ENCODE measurements at places on chromosomes 6 and 20. TPM values are rescaled to one million over a fixed set of nuclear protein-coding genes. Genes with fewer than 3 reads are reported as not detected.

Gene CCDC28A
- 12.9 TPM for total RNA-seq

Gene TRIM15
- 58.8 TPM for total RNA-seq

Gene BNIP5
- 11.4 TPM for total RNA-seq

DNA sequence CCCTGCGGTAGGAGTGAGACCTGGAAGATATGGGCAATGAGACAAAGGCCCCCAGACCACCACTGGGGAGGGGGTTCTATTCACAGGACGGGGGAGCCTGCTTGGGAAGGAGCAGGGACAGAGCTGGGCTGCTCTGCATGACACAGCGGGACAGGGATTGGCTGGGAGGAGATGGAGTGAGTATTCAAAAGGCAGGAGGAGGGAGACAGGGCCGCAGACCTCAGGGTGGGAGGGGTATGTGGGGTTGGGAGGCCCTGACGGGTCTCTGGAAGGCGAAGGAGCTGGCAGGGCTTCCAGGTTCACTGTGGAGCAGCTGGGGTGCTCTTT, 60.8 kb upstream of the RPS6KA2 start:
- no peak for DNase-seq

DNA sequence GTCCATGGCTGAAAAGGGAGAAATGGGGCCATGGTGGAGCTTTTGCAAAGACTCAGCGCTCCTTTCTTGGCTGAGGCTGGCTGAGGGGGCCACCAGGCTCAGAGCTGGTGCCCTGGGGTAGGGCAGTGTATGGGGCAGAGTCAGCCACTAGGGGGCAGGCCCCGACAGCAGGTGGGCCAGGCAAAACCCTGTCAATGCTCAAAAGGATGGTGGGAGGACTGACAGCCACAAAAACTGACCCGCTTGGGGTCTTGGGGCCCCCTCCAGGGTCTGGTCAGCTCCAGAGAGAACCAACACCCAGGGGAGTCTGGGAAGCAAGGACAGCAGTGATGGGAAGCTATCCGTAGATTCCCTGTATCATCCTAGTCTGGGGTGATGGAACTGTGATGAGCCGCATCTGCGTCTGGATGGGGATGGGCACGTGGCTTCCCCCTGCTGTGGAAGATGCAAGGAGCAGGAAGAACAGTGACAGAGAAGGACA, 306.9 kb downstream of the DHX35 start:
- no peak for DNase-seq

- DNase-seq: no peak
Measured at GRCh38 chr6:143112837-143113236, 52.1 kb downstream of the AIG1 start.

GRCh38 chr20:49228676-49229075, 9.5 kb downstream of the DDX27 start:
- no peak for DNase-seq

DNA sequence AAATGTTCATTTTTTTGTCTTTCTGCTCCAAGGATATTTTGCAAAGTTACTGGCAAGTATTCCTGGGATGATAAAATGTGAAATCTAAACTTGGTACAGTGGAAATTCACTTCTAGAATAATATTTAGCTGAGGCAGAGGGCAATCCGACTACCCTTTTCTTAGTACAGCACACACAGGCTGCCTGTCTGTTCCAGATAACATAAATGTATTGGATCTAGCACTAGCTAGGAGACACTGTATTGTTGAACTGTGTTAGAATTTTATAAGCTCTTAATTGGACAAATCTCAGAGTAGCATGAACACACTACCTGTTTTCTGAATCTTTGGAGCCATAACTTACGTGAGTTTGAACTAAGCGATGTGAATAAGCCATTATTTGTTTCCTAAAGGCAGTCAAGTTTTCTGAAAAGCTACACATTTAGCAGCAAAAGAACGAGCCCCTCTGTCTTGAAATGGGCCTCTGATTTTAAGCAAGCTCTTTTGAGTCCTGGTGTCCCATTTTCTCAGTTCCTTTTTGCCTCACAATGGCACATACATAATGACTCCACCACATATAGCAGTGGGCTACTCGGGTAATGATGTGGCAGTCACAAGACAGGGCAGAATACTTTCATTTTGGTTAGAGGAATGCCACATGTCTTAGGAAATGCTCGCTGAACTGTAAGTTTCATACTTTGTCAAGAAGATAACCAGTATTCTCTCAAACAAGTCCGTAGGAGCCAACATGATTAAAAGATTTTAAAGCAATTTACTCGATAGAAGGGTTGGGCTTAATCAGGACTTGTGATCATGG, 116.5 kb upstream of the ESR1 start:
- DNase-seq: no peak

Measured in left colon (tissue), 2 donors.